ENCODE measurements at places on chromosomes 6 and 20.

GRCh38 chr6:6469074-6469473, 119.4 kb upstream of the LY86 start:
- peak; percentile 71 for DNase-seq

- no peak for DNase-seq
These were observed 139.5 kb upstream of the MYLIP start for GRCh38 chr6:15989397-15989796.

GRCh38 chr6:121897337-121897760, 461.9 kb downstream of the GJA1 start:
- no peak for DNase-seq

DNA sequence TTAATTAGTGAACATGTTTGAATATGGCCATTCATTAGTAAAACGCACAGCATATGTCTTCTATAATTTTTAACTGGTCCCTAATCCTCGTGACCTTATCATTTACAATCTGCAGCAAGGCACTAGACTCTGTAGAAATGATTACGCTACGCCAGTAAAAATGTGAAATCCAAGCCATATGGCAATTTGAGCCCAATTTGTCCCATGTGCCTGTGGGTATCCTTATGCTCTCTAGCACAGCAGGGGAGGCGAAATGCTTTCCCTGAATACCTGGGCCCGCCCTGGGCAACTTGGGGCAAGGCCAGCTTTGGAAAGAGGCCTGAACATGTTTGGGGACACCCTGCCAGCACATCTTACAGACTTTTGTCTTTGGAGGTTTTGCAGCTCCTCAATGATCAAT, 122.7 kb upstream of the AGPAT4 start:
- no peak for DNase-seq

- DNase-seq = no peak
These were observed 23.5 kb downstream of the PLEKHG1 start for GRCh38 chr6:150622941-150623874.

GRCh38 chr20:39946931-39947330, 742.1 kb downstream of the MAFB start:
- DNase-seq = no peak

GRCh38 chr20:10306440-10307358, 88.1 kb downstream of the SNAP25 start:
- peak; percentile 11 for DNase-seq

GRCh38 chr6:157099912-157100593, 223.3 kb downstream of the TMEM242 start:
- DNase-seq = no peak

- DNase-seq = no peak
These were observed 82.3 kb downstream of the GMPR start for GRCh38 chr6:16320533-16321340.

- DNase-seq = no peak
These were observed 290.5 kb downstream of the BTBD9 start for GRCh38 chr6:38349221-38349620.

- no peak for DNase-seq
These were observed 1.6 kb downstream of the FBXO5 start for GRCh38 chr6:152981219-152981618.

- no peak for DNase-seq
These were observed 223.6 kb downstream of the KIF16B start for GRCh38 chr20:16349523-16350260.

DNA sequence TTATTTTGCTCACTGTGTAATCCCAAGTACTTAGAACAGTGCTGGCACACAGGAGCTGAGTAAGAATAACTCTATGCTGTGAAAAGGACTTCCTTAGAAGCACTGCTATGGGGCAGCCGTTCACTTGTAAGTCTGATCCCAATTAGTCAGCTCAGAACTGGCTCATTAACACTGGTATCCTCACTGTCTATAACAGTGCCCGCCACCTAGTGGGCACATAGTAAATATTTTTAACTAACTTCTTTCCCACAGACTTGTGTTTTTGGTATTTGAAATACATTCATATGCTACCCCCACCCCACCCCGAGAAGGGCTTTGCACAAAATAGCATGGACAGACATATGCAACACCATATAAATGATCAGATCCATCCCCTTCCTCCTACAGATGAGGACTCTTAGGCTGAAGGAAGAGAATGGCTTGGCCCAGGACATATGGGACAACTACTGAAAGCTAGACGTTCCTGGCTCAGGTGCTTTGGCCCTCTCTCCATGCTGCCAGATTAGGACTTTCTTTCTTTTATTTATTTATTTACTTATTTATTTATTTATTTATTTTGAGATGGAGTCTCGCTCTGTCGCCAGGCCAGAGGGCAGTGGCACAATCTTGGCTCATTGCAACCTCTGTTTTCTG, 47.1 kb downstream of the DST start:
- DNase-seq = peak; percentile 66

GRCh38 chr6:143322386-143322785, 128.1 kb downstream of the ADAT2 start:
- no peak for DNase-seq

GRCh38 chr6:71262914-71263313, 25.7 kb upstream of the OGFRL1 start:
- no peak for DNase-seq

DNA sequence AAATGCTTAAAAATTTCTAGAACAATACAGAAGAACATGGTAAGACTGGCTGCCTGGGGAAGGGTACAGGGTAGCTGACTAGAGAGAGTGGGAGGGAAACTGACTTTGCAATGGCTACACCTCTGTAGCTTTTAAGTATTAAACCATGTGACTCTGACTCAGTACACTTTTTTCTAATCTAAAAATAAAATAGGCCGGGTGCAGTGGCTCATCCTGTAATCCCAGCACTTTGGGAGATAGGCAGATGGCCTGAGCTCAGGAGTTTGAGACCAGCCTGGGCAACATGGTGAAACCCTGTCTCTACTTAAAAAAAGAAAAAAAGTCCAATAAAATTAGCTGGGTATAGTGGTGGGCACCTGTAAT, 18.5 kb downstream of the ATP9A start:
- no peak for DNase-seq

DNA sequence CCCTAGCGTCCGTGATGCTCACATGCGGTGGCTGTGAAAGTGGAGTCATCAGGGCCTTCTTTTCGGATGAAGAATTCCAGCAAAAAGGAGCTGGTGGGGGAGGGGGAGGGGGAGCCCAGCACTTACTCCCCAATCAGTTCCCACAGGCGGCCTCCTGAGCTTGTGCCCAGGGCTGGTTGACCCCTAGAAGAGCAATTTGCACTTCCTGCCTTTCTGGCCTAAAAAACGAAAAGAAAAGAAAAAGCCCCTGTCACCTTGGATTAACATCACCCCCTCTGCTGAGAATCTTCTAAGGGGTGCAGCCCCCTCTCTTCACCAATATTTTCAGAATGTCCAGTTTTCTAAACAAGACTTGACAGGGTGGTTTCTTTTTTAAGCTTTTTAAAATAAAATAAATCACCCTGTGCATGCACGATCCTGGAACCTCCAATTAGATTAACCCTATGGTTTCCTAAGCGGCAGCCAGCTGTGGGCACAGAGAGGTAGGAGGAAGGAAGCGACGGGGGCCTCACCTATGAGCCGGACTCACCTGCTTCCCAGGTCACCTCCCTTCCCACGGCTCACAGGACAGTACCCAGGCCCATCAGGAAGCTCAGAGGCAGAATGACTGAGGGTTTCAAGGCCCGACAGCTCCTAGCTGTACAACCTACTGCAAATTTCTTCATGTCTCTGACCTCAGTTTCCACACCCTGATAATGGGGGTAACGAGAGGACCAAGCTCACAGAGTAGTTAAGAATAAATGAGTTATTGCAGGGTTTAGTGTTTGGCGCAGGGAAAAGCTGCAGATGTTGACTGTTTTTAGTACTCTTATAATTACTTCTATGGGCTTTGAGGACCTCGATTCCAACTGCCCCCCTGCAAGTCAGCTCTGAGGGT, 10.5 kb upstream of the TGM2 start:
- DNase-seq = no peak

- DNase-seq = no peak
These were observed 9.4 kb upstream of the CDH22 start for GRCh38 chr20:46317685-46318177.

DNA sequence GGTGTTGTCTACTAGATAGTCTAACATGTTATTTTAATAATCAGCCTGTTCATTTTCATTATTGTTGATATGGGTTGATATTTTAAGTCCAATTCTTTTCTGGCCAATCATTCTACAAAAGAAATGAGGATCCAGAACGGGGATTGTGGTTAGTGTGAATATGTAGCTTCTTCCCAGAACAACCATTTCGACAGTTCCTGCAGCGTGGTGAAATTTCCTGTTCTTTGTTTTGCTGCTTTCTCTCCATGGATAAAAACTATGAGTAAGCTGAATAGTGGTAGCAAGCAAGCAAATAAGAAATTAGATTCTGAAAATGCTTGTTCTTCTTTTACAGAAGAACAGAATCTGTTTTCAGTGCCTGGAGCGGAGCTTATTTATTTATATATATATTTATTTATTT, 65.5 kb upstream of the F13A1 start:
- DNase-seq = peak; percentile 7

DNA sequence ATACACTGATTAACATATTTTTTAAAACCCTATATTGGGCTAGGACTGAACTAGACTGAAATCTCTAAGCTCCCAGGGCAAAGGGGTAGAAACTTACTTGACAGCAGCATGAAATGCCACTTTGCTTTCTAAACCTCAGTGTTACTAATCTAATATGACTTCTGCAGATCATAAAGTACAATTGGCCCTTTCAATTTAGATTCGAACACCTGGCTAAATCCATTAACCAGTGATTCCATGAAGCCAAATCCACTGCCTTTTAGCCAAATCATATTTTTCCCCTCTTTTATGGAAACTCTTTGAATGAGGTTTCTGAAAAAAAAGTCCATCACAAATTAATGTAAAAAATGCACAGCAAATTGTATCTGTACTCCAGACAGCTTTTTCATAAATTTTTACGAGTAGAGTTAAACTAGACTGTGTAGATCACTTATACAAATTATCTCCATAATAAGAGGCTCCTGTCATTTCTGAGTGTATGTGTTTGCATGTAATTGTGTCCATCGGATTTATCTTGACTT, 25.7 kb downstream of the EPHA7 start:
- DNase-seq = no peak

DNA sequence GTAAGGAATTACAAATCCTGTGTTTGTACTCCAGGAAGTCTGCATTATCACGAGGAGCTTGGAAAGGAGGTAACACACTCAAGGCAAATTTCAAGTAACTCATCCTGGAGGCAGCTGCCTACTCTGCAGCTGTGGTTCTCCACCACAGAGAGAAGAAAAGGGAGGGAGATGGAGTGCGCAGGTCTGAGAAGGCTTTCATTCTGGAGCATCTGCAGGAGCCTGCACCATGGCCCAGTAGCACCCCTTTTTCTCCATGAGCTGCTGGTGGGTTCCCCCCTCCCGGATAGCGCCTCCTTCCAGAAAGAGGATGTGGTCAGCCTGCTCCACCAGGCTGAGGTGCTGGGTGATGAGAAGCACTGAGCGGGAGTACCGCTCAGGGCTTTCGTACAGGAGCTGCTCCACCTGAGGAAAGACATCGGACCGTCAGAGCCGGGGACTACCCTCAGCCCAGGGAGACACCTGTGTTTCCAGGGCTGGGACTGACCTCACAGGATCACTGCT, 1.6 kb upstream of the PSMB8 start:
- no peak for DNase-seq

- DNase-seq = peak; percentile 80
These were observed 6.8 kb upstream of the RIPK1 start for GRCh38 chr6:3061501-3061941.

DNA sequence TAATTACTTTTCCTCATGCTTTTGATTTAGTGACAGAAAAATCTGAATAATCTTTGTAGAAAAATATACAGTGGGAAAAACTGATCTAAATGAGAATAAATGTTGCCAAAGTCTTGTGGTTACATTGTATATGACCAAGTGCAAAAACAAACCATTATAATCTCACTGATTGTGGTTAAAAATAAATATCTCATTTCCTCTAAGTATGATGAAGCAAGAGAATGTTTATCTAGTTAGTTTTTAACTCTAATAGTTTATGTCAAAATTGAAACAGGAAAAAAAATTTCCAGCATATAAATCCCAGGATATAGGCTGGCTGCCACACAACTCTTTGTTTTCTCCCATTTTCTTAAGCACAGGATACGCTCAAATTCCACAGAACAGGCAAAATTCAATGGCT, 392.7 kb upstream of the ID4 start:
- no peak for DNase-seq

- peak; percentile 48 for DNase-seq
These were observed 224.2 kb downstream of the NFATC2 start for GRCh38 chr20:51318058-51318949.

- DNase-seq = no peak
These were observed 40.9 kb downstream of the OVOL2 start for GRCh38 chr20:18016772-18017171.

- no peak for DNase-seq
These were observed 99.2 kb downstream of the OR2B2 start for GRCh38 chr6:27812805-27813492.

DNA sequence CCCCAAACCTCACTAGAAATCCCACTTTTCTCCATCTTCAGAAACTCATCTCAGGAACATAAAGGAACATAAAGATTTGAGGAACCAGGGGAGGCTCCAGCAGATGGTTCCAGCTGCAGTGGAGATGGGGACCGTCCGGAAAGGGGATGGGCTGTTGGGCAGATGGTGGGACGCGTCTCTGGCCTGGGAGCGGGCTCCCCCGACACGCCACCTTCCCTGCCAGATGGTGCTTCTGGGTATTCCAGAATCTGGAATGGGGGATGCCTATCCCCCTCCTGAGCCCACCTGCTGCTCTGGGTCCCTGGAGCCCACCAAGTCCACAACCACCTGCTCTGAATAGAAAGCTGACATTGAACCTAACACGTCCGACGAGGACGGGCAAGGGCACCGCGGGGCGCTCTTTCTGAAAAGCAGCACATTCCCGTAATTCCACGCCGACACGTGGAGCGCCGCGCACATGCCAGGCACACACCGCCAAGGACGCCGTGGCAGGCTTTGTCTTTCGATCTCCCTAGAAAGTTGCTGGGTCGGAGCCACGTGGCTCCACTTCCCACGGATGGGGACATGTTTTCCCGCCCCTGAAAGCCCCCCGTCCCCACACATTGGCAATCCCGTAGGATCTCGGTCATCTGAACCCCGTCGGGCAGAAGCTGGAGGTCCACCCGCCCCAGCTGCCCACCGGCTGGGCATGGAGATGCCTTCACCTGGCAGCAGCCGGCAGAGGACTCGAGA, 27.3 kb downstream of the SLC2A4RG start:
- DNase-seq = no peak

GRCh38 chr20:830011-830521, 3.4 kb upstream of the FAM110A start:
- peak; percentile 96 for DNase-seq

GRCh38 chr20:38222923-38223742, 37.4 kb downstream of the KIAA1755 start:
- DNase-seq = no peak

- DNase-seq = no peak
These were observed 9.4 kb downstream of the ARFGAP1 start for GRCh38 chr20:63281742-63282665.

- DNase-seq = peak; percentile 57
These were observed 5.5 kb downstream of the HTR1B start for GRCh38 chr6:77457720-77458349.

DNA sequence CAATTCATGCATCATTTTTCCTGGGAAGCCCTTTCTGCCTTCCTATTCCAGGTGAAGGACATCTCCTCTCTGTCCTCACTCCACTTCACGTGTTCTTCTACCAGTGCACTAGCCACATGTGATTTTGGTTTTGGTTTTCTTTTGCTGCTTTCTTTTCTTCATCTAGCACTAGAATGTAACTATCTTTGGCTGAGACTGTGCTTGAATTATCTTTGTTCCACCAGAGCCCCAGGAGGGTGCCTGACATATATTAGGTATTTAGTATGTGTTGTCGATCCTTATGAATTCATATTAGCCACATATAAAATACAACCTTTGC, 79.9 kb downstream of the VGLL2 start:
- DNase-seq = no peak

- DNase-seq = no peak
These were observed 1.0 kb downstream of the TSHZ2 start for GRCh38 chr20:52972965-52973819.

All from trophoblast cell (in vitro differentiated cells and primary cell).